AG08395 (cell line): ENCODE measurements at places on chromosomes 6 and 20.
A peak's percentile ranks its signal among the peaks of the same experiment; 100 is the strongest.

GRCh38 chr20:50625986-50626677 is 65.2 kb downstream of the RIPOR3 start:
- DNase-seq, result peak; percentile 73

GRCh38 chr6:84172080-84172479 is 55.4 kb downstream of the CEP162 start:
- no peak for DNase-seq

GRCh38 chr6:123629258-123629941 is 7.3 kb downstream of the TRDN start:
- DNase-seq, result no peak

DNA sequence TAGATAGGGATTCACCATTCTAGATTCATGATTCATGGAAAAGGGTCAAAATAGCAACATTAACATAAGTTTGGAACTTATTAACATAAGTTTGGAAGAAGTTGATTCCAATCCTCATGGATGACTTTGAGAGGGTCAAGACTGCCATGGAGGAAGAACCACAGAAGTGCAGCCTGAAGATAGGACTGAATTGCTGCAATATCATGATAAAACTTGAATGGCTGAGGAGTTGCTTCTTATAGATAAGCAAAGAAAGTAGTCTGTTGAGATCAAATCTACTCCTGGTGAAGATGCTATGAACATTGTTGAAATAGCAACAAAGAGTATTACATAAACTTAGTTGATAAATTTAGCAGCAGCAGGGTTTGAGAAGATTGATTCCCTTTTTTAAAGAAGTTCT is 62.2 kb downstream of the GMDS start:
- DNase-seq, result no peak

GRCh38 chr20:39378776-39379175 is 416.6 kb downstream of the DHX35 start:
- no peak for DNase-seq

DNA sequence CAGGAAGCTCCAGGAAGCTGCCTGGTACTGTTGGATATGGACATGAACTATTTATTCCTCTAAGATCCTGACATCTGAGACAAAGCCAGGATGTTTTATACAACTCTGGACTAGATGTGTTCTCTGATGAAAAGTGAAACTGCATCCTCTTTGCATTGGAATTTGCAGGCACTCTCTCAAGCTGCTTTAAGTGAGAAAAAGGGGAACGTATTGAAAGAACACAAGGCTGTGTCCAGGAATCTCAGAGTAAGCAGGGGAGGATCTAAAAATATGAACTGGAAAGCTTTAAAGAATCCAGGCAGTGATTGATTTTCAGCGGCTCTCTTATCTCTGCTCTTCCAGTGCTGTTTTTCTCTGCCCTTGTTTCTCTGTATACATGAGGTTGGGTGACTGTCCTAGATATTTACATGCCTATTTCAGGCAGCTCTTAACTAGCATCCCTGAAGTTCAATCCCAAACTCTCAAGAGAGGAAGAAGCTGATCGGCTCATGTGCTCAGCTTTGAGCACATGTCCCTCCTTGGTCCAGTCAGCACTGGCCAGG is 193.8 kb downstream of the PLCB4 start:
- no peak for DNase-seq
